GDM1 (cell line): ENCODE measurements at places on chromosomes 2 and 18.

- no peak for DNase-seq
Observed at GRCh38 chr2:69097891-69098655, 85.1 kb downstream of the ANTXR1 start.

DNA sequence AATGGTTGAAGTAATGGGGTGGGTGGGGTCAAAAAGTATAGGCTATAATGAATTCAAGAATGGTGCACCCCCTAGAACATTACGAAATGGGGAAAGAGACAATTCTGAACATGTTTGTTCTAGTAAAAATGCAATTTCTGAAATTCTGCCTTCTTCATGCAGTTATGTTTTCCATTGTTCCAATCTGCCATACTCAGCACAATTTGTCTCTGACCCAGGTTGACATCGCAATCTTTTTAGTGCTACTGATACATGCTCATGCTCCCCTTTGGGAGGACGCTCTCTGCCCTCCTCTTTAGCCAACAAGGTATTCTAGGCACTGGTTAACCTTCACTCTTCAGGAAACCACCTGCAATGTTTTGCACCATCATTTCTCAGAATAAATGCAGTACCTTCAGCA lies 1303.9 kb upstream of the PIK3C3 start:
- DNase-seq: no peak

GRCh38 chr18:50286391-50287027 lies 983 bp downstream of the CXXC1 start:
- DNase-seq: no peak

DNA sequence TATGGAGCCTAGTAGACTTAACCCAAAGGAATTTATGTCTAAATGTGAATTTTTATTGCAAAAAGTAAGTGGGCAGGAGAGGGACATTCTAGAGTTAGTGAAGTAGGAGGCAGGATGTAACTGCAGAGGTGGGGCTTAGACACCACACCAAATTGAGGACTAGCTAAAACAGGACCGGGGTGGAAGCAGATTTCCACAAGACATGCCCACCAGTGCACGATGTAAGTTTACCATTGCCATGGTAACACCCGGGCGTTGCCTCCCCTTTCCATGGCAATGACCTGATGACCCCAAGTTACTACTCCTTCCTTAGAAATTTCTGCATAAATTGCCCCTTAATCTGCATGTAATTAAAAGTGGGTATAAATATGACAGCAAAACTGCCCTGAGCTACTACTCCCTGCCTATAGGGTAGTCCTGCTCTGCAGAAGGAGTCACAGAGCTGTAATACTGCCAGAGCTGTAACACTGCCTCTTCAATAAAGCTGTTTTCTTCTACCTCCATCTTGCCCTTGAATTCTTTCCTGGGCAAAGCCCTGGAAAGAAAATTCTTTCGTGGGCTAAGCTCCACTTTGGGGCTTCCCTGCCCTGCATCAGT lies 509.7 kb downstream of the ERBB4 start:
- no peak for DNase-seq

- no peak for DNase-seq
Observed at GRCh38 chr18:46546111-46546640, 110.8 kb downstream of the LOXHD1 start.

GRCh38 chr2:148165975-148166374 lies 145.1 kb downstream of the MBD5 start:
- DNase-seq: no peak
